ENCODE measurements at places on chromosomes 7 and 10.

GRCh38 chr7:88331322-88331721 lies 24.6 kb upstream of the STEAP4 start:
- DNase-seq: no peak

GRCh38 chr7:3141326-3141725 lies 97.7 kb upstream of the CARD11 start:
- no peak for DNase-seq

DNA sequence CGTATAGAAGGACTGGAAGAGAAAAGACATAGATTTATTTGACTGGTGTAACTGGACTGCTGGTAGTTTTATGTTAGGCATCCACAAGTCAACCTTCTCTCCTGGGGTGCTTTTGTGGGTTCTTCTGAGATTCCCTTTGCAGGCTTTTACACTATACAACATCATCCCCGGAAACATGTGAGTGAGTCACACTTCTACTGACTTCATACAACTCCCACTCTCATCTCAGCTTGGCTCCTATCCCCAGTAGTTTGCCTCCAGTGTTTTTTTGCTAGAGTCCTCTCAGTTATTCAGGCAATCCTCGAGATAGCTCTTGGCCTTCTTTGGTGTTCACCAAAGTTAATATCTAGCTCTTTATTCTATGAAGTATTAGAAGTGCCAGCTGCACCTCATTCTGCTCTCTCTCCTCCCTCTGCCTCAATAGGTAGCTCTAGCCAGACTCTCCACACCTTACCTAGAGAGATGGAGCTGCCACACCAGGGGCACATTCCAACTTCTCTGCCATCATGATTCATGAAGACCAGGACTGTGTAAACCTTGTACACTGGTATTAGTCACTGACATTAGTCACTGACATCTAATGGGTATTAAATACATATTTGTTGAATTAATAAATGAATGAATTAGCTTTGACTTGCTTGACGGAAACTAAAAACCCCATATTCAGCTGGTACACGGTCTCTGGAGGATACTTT lies 281.9 kb downstream of the PPP1R3A start:
- no peak for DNase-seq

DNA sequence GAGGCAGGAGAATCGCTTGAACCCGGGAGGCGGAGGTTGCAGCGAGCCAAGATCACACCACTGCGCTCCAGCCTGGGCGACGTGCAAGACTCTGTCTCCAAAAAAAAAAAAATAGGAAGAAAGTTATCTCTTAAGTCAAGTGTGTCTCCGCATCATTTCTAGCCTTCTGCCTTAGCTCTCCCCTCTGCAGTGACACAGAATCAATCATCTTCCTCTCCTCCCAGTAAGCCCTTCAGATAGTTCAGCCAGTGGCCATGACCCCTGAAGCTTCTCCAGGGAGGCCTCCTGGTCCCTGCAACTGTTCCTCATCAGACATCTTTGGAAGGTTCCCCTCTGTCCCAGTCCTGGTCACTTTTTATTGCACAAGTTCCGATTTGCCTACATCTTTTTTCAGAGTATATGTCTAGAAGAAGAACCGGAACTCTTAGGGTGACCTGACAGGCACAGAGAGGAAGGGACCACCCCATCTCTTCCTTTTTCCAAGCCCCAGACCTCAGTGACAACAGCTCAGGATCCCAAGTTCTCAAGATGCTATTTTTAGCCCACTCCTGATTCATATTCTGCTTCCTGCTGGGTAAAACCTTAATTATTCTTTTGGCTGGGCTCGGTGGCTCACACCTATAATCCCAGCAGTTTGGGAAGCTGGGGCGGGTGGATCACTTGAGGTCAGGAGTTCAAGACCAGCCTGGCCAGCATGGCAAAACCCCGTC lies 6.6 kb upstream of the RHBDD2 start:
- DNase-seq: no peak

GRCh38 chr7:24797270-24797669 lies 40.0 kb upstream of the GSDME start:
- DNase-seq: no peak

- DNase-seq: no peak
These were observed 3.7 kb downstream of the TRAPPC14 start for GRCh38 chr7:100154651-100155491.

GRCh38 chr10:5894873-5895272 lies 4.8 kb downstream of the FBH1 start:
- no peak for DNase-seq

- no peak for DNase-seq
These were observed 744.4 kb downstream of the PHTF2 start for GRCh38 chr7:78542981-78543380.

DNA sequence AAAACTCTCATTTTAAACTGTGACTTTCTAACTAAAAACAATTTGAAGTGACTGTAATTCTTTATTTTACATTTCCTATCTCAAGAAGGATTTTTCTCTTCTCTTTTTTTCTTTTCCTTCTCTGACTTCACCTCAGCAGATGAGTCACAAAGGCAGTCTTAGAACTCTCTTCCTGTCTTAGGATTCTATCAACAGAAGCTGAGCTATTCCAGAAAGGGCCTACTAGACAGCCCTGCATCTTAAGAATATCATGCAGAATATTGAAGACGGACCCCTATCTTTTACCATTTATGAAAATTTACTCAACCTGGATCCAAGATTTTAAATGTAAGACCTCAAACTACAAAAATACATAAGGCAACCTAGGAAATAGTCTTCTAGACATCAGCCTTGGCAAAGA lies 365.7 kb upstream of the SEMA3C start:
- DNase-seq: no peak

DNA sequence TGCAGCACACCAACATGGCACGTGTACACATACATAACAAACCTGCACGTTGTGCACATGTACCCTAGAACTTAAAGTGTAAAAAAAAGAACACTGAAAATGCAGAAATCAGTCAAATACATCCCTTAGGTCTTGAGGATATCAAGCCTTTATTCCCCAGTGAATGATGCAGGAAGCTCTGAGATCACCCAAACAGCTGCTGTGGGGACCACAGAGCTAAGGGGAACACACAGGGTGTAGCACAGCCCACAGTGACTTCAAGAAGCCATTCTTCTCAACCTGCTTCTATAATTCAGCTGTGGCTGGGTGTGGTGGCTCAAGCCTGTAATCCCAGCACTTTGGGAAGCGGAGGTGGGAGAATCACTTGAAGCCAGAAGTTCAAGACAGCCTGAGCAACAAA lies 314.9 kb downstream of the CALN1 start:
- DNase-seq: no peak

DNA sequence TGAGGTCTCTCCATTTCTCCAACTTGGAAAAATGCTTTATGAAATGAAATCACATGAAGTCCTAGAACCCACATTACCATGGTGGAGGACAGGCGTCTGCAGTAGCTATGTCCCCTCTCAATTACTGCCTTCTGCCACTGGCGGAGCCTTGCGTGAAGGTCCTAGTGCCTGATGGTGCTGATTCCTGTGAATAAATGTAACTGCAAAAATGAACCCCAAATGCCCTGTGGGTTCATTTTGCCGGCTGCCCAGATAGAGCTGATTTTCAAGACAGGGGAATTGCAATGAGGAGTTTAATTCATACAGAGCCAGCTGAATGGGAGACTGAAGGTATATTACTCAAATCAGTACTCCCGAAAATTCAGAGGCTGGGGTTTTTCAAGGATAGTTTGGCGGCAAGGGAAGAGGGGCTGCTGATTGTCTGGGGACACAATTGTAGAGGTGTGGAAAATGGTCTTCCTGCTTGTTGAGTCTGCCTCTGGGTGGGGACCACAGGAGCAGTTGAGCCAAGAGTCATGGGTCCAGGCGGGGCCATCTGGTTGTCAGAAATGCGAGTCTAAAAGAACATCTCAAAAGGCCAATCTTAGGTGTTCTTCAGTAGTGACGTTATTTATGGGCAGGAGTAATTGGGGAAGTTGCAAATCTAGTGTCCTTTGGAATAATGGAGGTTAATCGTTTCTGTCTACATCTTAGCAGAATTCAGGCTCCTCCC lies 13.5 kb downstream of the PRF1 start:
- no peak for DNase-seq

DNA sequence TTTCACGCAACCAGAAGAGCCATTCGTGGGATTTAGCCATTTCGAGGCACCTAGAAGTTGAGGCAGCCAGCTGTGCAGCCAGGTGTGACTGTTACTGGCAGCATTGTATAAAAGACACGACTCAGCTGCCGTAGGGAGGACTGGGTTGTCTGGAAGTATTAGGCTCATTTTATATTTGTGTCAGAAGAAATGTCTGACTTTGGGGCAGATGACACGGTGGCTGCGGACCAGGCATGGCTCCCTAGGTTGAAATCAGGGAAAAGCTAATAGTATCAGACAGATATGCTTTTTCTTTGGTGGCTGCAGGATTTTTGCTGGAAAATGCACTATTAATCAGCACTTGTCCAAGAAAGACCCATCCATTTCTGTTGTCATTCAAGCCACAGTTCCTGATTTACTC lies 4.2 kb upstream of the DPYSL4 start:
- no peak for DNase-seq

- DNase-seq: no peak
These were observed 29.6 kb downstream of the COL13A1 start for GRCh38 chr10:69831231-69831855.

GRCh38 chr7:154686305-154686704 lies 316.6 kb downstream of the PAXIP1 start:
- DNase-seq: no peak

Measured in HEK293T (cell line).